Caki2 (cell line): ENCODE measurements at places on chromosomes 3 and 15.
A peak's percentile ranks its signal among the peaks of the same experiment; 100 is the strongest.

GRCh38 chr15:82999905-83000671, 11.4 kb downstream of the C15orf40 start:
- peak; percentile 26 for DNase-seq

DNA sequence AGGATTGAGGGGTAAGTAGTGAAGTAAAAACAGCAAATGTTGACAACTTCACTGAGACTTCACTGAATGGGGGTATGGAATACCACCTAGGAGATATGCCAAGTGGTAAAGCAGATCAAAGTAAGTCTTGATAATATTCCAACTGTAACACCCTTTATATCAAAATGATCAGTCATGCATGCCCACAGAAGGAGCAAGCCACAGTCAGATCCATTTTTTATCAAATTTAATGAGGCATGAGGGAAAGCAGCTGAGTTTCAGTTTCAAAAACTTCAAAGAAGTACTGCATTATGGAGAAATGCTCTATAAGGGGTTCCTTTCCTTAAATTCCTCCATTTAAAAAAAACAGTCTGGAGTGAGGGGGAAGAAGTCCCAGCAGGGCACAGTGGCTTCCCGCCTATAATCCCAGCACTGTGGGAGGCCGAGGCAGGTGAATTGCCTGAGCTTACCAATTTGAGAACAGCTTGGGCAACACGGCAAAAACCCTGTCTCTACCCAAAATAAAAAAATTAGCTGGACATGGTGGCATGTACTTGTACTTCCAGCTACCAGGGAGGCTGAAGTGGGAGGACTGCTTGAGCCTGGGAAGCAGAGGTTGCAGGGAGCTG, 56.9 kb downstream of the TJP1 start:
- no peak for DNase-seq

DNA sequence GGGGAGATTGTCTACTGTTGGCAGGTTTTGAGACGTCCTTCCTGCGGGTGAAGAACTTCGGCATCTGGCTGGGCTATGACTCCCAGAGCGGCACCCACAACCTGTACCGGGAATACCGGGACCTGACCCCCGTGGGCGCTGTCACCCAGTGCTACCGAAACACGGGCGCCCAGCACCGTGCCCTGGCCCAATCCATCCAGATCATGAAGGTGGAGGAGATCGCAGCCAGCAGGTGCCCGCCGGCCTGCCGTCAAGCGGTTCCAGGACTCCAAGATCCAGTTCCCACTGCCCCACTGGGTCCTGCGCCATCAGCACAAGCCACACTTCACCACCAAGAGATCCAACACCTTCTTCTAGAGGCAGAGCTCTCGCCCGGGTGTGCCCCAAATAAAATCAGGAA, 194.9 kb upstream of the EPHA6 start:
- DNase-seq, result no peak

DNA sequence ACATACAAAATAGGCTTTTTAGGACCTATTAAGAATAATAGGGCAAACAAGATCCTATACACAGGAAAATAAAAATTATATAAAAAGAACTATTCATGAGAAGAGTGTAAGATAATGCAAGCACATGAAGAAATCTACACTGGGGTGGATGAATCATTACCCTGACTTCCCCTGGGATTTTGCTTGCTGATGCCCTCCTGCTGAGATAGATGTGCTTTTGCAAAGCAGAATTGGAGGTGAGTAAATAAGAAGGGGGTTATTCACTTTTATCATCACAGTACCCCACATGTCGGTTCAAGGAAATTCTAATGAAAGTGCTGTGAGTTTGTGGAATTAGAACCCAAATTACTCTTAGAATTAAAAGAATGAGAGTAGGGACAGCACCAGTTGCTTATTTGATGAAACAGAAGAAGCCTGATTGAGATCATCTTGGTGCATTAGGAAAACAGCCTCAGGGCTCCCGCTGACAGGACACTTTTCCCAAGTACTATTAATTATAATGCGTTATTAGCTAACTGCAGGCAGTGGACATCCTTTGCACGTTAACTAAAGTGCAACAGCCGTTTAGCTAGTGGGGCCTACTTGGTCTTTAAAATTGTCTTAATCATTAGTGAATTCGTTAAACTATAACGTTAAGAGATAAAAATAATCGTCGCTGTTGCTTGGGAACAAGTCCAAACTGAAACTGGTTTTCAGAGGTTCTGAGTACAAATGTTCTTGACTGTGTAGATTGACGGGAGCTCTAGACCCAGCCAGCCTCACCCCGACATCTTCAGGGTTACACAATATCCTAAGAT, 48.4 kb downstream of the SLC2A2 start:
- DNase-seq, result peak; percentile 92

DNA sequence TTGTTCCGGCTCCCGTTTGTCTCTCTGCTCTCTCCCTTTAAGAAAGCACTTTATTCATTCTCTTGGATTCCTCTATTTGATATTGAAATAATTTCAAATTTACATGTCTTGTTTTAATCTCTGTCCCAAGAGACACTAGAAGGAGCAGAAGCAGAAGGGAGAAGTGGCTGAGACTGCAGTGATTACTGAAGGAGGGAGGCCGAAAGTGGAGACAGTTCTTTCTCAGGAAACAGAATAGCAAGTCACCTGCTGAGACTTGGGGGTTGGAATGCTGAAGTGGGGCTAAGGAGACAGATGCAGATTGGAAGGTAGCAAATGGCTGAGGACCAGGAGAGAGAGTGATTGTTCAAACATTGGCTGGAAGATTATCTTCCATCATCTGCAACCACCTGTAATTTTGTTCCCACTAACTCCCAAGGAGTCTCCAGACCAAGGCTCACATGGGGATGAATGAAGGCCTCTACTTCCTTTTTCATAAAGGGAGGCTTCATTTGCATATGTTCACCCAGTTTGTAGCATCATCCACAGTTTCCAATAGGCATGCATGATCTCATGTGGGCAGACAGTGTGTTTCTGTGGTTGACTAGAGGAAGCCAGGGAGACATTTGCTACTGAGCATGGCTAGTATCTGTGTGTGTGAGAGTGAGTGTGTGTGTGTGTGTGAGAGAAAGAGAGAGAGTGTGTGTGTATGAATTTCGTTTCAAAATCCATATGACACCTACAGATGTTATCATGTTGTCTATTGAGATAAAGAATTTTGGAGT, 24.0 kb downstream of the LTF start:
- DNase-seq, result no peak

GRCh38 chr3:130900959-130901358, 7.1 kb downstream of the ATP2C1 start:
- peak; percentile 38 for DNase-seq

- DNase-seq, result no peak
These were observed 18.8 kb upstream of the BCL6 start for GRCh38 chr3:187763850-187764648.

- no peak for DNase-seq
These were observed 101.9 kb upstream of the KCNH8 start for GRCh38 chr3:19046440-19046839.

- no peak for DNase-seq
These were observed 166.8 kb downstream of the LPP start for GRCh38 chr3:188320757-188321156.

DNA sequence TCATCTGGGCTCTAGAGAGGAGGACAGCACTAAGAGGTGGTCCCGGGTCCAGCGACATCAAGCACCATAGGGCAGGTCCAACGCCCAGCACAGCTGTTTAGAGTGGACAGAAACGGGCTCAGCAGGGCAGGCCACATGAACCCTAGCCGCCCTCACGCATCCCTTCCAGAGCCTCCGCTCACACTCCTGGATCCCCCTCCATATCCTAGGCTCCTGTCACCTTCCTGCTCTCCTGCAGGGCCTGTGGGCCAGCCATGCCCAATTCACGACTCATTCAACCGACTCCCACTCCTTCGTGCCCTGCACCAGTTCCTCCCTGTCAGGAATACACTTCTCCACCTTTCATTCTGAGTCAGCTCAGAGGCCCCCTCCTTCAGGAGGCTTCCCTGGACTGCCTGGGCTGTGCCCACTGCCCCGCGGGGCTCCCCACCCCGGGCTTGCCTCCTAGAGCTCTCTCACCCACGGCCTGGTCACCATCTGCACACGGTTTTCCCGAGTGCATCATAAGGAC, 90.2 kb downstream of the LINGO1 start:
- DNase-seq, result peak; percentile 22
